Fibroblast of lung (primary cell): ENCODE measurements at places on chromosomes 16 and 17. TPM values are rescaled to one million over a fixed set of nuclear protein-coding genes. Genes with fewer than 3 reads are reported as not detected.

ABCA9 gene
- 3.1 and 14.1 TPM in 2 replicates for total RNA-seq

KRTAP9-8 gene
- not detected in 2 replicates for total RNA-seq

GAST gene
- not detected in 2 replicates for total RNA-seq

GJC1 gene
- total RNA-seq, result 19.3 and 33.9 TPM in 2 replicates

HSD17B2 gene
- total RNA-seq, result 0.33 TPM in 1 of 2 replicates, not detected in the other

CCL1 gene
- not detected in 2 replicates for total RNA-seq

SPG7 gene
- 83.5 and 107 TPM in 2 replicates for total RNA-seq

KRTAP4-7 gene
- total RNA-seq, result not detected in 2 replicates

SLC9A5 gene
- total RNA-seq, result 1.0 and 2.3 TPM in 2 replicates

RMI2 gene
- 1.8 and 6.8 TPM in 2 replicates for total RNA-seq

CES1 gene
- 41.1 and 41.6 TPM in 2 replicates for total RNA-seq

PGP gene
- 5.6 and 9.6 TPM in 2 replicates for total RNA-seq

CLEC16A gene
- 17.2 and 22.0 TPM in 2 replicates for total RNA-seq

FAM20A gene
- 14.9 and 16.2 TPM in 2 replicates for total RNA-seq

ZNF668 gene
- total RNA-seq, result 9.0 and 12.1 TPM in 2 replicates

FA2H gene
- total RNA-seq, result not detected in 2 replicates

SPATA2L gene
- 7.3 and 10.3 TPM in 2 replicates for total RNA-seq

RAD51D gene
- total RNA-seq, result 9.8 and 12.6 TPM in 2 replicates

MAPT gene
- total RNA-seq, result 0.50 and 0.51 TPM in 2 replicates

ASPA gene
- 4.6 and 5.4 TPM in 2 replicates for total RNA-seq

NR1D1 gene
- 1.8 and 5.3 TPM in 2 replicates for total RNA-seq

FBXO39 gene
- 0.51 and 0.66 TPM in 2 replicates for total RNA-seq

MIF4GD gene
- 5.6 and 6.3 TPM in 2 replicates for total RNA-seq

TSR3 gene
- total RNA-seq, result 74.7 and 77.6 TPM in 2 replicates

C16orf74 gene
- 5.4 and 6.4 TPM in 2 replicates for total RNA-seq

OR1A1 gene
- not detected in 2 replicates for total RNA-seq

MLYCD gene
- 3.3 and 3.8 TPM in 2 replicates for total RNA-seq

SLC2A4 gene
- under 0.01 TPM in 2 replicates for total RNA-seq

AATK gene
- total RNA-seq, result 0.26 and 0.50 TPM in 2 replicates

FOXO3B gene
- total RNA-seq, result 3.6 and 4.3 TPM in 2 replicates

RCVRN gene
- total RNA-seq, result not detected in 2 replicates

SBK1 gene
- total RNA-seq, result under 0.01 TPM in 2 replicates

DHRS7C gene
- not detected in 2 replicates for total RNA-seq

RGS11 gene
- 3.1 and 6.3 TPM in 2 replicates for total RNA-seq

ALOX12 gene
- 0.17 and 0.26 TPM in 2 replicates for total RNA-seq

GLP2R gene
- total RNA-seq, result not detected in 2 replicates

TUBB3 gene
- total RNA-seq, result 253 and 294 TPM in 2 replicates

GRAPL gene
- total RNA-seq, result under 0.01 and 0.17 TPM in 2 replicates

CRK gene
- 105 and 120 TPM in 2 replicates for total RNA-seq

AGRP gene
- not detected in 2 replicates for total RNA-seq

ACAP1 gene
- total RNA-seq, result 2.1 and 3.9 TPM in 2 replicates

GDPD1 gene
- 1.3 and 1.5 TPM in 2 replicates for total RNA-seq

CFAP97D1 gene
- total RNA-seq, result under 0.01 TPM in 1 of 2 replicates, not detected in the other

PIMREG gene
- total RNA-seq, result 1.5 and 10.6 TPM in 2 replicates
